Dermis blood vessel endothelial cell (primary cell): ENCODE measurements at places on chromosomes 5 and 9.

GRCh38 chr5:149357370-149358293 lies at the start of gene PCYOX1L:
TSS of gene PCYOX1L (plus strand) at chr5:149358046. CDS start at chr5:149358069, 23 bp downstream.
- DNase-seq: peak; percentile 96

GRCh38 chr9:100641166-100641565 lies 63.3 kb downstream of the CAVIN4 start:
- DNase-seq: no peak

DNA sequence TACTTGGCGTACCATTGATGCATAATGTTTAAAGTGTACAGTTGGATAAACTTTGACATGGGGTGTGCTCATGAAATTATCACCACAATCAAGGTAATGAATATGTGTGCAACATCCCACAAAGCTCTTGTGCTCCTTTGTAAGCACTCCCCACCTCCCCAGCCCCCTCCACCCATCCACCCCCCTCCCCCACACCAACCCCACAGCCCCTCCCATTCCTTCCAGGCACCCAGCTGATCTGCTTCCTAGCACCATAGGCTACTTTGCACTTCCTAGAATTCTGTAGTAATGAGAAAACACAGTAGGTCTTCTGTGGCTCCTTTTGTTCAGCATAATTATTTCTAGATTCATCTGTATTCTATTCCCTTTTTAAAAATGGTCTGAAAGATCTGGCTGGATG lies 24.5 kb downstream of the FGD3 start:
- no peak for DNase-seq

- peak; percentile 90 for DNase-seq
These were observed 200.2 kb downstream of the PLK2 start for GRCh38 chr5:58259685-58260152.

DNA sequence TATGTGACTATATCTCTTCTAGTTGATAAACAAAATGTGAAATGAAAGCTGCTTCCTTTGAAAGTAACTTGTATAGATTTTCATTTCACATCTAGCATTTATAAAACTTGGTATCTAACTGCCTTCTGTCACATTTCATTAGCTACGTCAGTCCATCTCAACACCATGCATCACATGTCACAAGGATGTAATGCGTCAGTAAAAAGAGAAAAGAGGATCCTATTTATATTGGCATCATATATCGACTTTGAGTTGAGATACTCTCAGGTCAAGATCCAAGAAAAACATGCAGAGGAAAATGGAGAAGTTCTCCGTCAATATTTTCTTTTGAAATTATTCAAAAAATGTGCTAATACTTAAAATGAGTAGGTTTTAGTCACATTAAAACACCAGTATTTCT lies 1211.2 kb downstream of the EFNA5 start:
- DNase-seq: peak; percentile 1

DNA sequence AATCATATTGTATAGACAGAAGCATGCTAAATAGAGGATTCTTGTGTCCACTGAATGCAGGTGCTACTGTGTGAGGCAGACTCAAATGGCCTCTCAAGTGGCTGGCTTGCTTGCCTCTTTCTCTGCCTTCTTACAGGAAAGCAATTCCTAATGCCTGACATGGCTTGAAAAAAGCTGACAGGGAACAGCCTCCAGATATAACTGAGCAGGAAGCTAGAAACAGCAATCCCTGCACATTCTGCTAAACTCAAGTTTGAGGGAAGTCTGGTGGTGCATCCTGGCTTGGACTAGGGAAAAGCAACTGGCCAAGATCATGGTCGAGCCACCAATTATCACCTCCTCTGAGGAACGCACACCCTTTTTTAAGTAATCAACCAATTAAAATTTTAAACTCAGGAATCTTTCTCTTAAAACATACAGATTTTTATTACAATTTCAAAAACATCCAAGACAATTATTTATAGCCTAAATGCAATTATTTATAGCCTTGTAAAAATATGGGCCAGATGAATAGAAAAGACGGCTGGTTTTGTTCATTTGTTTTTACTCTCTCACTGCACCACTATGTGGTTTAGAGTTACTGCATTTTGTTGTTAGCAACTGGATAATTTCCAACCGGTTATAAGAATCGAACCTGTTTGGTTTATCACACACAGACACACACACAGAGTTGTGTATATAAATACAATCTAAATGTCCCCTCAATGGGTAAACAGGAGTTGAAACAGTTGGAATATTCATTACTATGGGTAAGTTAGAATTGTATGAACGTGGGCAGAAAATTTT lies 290.9 kb upstream of the ANKRD55 start:
- no peak for DNase-seq

DNA sequence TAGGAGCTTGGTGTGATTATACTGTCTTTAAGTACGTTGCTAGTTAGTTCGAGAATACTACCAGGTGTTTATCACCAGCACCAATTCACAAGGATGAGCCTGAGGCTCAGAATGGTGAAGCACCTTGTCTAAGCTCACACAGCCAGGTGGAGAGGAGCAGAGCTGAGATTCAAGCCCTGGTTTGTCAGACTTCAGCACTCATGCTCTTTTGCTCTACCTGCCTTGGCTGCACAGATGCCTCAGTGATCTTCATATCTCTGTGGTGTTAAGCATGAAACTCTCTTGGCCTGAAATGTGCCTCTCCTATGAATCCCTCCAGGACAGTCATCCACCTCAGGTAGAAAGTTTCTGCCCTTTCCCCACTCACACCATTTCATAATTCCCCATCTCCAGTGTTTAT lies 12.2 kb downstream of the CAMK4 start:
- DNase-seq: no peak

DNA sequence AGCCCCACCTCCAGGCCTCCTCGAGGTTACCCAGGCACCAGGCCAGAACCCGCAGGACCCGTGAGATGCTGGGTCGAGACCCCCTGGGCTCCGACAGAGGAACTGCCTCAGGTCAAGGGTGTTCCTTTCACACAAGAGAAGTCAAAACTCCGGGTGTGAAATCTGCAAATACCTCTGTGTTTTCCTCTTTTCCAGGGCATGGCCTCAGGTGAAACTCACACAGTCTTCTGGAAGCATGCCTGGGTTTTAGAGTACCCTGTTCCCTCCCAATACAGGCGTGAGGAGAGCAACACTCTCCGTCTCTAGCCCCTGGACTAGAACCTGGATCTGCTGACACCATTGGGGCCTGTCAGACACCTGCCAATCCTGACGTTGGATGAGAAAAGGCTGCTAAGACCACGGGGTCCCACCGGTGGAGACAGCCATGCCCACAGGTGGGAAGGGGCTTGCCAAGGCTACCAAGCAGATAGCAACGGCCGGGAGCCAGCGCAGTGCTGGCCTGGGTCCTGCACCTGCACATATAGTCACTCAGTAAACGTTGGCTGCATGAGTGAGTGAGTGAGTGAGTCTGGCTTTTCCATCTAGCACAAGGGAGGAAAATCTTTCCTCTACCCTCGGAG lies 182.0 kb upstream of the PPP1R26 start:
- no peak for DNase-seq

DNA sequence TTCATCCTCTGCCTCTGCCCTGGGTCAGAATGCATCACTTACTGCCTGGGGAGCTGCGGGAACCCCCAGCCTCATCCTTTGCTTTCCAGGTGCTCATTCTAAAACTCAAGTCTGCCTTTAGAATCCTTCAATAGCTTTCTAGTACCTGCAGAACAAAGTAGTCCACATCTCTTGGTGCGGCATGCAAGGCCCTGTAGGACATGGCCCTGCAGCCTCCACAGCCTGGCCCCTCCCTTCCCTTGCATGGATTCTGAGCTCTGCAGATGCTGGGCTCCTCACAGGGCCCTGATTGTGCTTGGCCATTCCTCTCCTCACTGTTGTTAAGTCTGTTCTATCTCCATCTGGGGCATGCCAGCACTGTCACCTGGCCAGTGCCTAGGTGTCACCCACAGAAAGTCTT lies 141.6 kb downstream of the ADCY2 start:
- no peak for DNase-seq

- DNase-seq: no peak
These were observed 192.9 kb upstream of the SLC27A6 start for GRCh38 chr5:128772356-128772755.

DNA sequence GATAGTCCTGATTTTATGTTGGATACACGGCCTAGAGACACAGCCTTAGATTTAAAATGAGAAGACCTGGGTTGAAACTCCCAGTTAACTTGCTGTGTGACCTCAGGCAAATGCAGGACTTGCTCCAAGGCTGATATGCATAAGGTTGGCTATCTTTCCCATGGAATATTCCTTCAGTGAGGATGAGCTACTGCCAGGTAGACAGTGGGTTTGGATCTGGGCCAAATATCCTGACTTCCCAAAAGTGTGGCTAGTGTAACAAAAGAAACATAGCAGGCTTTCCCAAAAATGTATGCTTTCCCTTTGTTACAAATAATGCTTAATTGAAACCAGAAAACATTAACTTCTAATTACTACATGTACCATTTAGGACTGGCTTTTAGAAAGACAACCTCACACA lies 697 bp upstream of the XPA start:
- no peak for DNase-seq

DNA sequence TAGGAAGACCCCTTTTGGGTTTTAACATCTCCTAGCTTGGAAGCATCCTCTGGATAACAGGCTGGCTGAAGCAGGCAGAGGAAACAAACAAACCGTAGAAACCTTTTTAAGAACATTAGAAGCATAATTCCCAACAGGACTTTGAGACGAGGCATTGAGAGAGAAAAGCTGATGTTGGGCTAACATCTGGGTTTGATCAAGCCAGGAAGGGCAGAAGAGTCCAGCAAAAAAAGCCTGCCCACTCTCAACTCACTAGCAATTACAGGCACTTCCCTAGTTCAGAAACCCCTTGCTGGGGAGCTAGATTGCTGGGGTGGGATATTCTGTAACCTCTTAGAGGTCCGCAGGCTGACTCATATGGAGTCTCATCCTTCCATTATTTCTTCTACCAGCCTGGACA lies 75.4 kb upstream of the CTNNA1 start:
- DNase-seq: no peak

- DNase-seq: no peak
These were observed 6.7 kb upstream of the ZCCHC10 start for GRCh38 chr5:133032852-133033742.

- DNase-seq: peak; percentile 6
These were observed 18.9 kb upstream of the VLDLR start for GRCh38 chr9:2602704-2603116.
